ENCODE measurements at places on chromosomes 1 and 21.
A peak's percentile ranks its signal among the peaks of the same experiment; 100 is the strongest.

- DNase-seq = no peak
These were observed 8.5 kb downstream of the MAP10 start for GRCh38 chr1:232813760-232814159.

DNA sequence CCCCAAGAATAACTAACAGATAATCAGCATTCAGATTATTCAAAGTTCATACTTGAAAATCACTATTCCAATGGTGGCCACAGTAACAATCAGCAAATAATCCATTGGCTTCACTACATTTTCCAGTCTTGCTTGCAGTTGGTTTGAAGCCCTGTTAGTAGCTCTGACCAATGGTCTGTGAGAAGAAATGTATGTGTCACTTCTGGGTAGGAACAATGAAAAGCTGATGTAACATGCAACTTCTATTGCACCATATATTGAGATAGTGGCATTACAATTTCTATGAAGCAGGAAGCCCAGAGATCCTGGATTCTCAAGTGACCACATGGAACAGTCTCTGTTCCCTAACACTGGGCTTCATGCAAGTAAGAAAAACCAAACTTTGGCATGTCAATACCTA lies 250.9 kb upstream of the DAB1 start:
- DNase-seq = no peak

DNA sequence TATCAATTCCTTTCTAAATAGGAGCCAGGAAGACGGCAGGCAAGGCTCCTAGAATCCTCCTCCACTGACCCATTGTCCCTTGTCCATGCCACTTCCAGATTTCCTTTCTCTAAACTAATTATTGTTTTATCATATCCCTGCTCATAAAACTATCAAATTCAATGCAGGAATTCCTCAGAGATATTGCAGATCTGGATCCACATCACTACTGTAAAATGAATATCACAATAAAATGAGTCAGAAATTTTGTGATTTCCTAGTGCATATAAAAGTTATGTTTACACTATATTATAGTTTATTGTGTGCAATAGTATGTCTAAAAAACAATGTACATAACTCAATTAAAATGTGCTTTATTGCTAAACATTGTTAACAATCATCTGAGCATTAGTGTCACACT lies 498.7 kb upstream of the NEGR1 start:
- no peak for DNase-seq

DNA sequence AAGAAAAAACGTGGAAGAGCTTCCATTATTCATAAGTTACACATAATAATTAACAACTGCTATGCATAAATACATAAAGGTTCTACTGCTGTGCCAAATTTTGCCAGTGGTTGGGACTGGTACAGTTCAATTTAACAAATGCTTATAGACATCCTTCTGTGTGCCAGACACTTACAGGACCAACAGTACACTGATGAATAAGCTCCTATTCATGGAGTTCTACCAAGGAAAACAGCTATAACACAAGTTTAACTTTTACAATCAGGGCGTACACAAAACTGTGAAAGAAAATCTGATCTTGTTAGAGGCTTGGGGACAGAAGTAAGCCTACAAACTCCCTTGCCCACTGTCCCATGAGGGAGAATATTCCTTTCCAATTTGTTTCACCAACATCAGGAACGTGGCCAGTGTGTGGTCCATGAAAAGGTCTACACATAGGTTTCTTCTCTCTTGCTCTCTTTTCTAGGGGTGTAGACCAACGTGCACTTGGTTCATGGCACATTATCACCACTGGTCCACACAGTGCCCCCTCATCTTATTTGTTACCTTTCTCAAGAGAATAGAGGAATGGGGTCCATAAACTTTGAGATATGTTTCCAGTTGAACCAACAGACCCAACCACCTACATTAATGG lies 10.1 kb downstream of the NRIP1 start:
- DNase-seq = no peak

GRCh38 chr1:228835911-228836310 lies 100.6 kb downstream of the RHOU start:
- no peak for DNase-seq

- no peak for DNase-seq
These were observed 4.0 kb downstream of the TSACC start for GRCh38 chr1:156342166-156342955.

- no peak for DNase-seq
These were observed 382.8 kb downstream of the AMY1C start for GRCh38 chr1:104132382-104132973.

DNA sequence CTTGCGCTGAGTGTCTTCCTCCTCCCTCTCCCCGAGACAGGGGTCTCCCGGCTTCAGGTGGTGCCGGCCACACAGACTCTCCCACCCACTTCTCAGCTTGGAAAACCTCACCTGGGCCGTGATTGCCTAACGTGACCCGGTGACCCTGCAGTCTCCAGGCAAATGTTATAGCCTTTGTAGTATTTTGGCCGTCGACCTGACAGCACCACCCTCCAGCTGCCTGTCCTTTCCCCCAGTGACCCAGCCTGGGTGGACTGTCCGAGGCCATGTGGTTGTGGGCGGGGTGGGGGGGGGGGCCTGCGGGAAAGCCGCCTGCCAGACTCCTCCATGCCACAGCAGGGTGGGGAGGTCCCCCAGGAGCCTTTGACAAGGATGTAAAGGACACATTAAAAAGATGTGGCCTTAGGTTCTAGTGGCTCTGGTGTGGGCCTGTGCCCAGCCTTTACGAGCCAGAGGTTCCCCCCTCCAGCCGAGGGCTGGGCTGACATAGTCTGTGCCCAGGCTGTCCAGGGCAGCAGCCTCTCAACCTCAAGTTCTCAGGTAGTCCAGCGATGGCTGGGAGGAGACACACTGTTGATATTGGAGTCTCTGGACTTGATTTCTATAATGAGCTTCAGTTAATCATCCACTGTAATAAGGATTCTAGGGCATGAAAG lies 8.1 kb downstream of the TOR3A start:
- DNase-seq = no peak

DNA sequence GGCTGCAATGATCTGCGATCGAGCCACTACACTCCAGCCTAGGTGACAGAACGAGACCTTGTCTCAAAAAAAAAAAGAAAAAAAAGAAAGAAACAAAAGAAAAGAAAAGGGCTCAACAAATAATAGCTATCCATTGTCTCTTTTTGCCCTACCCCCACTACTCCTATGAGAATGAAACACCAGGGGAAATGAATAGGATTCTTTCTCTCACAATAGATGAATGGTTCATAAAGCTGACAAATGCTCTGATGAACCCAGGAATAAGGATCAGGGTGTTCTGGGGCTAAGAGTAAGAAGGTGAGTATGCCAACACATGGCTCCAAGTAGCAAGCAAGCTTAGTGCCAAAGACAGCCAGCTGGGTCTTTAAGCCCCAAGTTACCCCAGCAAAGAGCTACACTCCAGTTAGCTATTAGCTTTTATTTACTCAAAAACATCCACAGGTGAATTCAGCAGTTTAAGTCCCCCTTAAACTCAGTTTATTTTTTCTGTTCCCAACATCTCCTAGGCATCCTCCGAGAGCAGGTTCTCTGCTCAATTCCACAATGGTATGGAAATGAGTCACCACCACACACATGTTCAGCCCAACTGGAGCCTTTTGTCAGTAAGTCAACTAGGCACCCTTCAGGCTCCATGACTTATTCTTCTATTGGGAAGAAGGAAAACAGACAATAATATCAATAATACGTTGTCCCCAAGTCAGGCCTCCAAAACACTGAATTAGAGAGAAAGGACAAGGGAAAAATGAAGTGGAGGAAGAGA lies 4.2 kb downstream of the ADORA3 start:
- no peak for DNase-seq

GRCh38 chr1:26831546-26832248 lies 5.2 kb downstream of the ZDHHC18 start:
- peak; percentile 67 for DNase-seq

DNA sequence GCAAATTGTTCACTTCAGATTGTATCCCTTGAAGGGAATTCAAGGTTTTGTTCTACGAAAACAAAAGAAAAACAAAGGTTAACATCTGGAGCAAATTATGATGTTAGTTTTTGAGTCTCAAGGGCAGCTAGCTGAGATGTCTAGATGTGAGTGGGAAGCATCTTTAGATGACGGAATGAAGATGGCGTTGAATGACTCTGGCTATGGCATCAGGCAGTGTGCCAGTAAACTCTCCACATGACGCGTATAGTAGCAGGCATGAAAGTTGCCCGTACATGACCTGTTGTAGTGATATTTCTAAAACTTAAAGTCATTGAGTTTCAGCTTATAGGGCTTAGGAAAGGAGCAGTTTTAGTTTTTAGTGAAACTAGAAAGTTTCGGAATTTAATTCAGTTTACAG lies 12.3 kb upstream of the SDC3 start:
- no peak for DNase-seq

DNA sequence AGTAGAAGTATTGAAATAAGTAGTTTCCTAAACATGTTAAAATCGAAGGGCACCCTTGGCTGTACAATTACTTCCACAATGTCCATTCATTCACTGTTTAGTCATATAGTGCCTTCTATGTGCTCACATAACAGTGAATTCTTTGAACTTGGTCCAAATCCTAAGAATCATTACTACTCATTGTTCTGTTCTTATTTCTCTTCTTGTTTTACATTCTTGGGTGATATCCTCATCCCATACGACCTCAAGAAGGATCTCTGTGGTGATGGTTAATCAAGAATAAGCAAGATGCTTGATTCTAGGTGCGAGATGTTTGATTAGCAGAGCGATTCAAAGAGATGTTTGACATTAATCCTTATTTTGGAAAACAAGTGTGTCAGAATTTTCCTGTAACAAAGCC lies 667.4 kb upstream of the ZP4 start:
- DNase-seq = no peak
